AG09309 (cell line): ENCODE measurements at places on chromosomes 7 and 10.

DNA sequence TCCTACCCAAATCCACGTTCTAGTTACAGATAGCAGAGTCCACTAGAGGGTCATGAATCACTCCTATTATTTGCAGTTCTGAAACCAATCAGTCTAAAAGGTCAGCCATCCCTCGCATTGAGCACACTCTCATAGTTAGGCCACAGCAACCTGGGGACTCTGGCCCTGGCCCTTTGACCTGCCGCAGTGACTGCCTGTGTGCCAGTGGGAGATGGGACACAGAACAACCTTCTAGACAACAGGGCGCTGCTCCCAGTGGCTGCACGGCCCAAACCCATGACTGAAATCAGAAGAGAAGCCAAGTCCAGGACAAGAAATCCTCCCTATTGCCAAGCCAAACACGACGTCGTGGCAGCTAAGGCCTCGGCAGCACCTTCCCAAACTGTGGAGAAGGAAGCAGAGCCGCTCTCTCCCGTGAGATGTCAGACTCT, 158.5 kb downstream of the HERPUD2 start:
- no peak for DNase-seq

- DNase-seq: no peak
Observed at GRCh38 chr7:71612911-71613310, 481.0 kb downstream of the GALNT17 start.

- DNase-seq: no peak
Observed at GRCh38 chr10:75012471-75012870, 99.0 kb upstream of the SAMD8 start.

GRCh38 chr10:32061440-32061839, 5.2 kb upstream of the KIF5B start:
- no peak for DNase-seq

DNA sequence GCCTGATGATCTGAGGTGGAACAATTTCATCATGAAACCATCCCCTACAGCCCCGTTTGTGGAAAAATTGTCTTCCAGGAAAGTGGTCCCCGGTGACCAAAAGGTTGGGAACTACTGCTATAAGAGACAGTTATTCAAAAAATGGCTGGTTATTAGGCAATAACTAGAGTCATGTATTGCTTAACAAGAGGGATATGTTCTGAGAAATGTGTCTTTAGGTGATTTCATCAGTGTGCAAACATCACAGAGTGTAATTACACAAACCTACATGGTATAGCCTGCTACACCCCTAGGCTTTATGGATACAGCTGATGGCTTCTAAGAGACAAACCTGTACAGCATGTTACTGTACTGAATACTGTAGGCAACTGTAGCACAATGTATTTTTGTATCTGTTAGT, 71.3 kb upstream of the CSTF2T start:
- peak; percentile 14 for DNase-seq

DNA sequence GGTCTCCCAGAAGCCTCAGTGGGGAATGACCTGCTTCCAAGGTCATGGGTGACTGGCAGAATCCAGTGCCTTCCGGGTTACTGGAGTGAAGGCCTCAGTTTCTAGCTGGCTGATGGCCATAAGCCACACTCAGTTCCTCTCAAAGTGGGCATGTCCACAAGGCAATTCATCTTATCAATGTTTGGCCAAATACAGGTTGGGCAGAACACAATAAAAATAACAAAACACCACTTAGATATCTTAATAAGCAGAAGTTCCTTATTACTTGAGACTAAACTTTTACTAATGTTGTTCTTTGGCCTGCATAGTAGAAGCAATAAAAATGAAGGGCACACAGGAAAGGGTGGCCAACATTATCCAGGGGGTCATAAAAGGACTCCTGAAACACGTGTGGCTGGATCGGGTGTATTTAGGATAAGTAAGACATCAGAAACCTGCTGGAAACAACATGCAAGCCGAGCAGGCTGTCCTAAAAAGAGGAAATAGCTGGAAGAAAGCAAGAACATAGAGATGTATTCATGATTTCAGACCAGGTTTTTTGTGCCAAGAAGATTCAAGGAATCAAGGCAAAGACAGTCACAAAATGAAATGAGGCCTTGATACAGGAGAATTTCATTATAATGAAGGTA, 19.6 kb upstream of the AKR1C2 start:
- no peak for DNase-seq

GRCh38 chr10:5595994-5596471, 70.4 kb downstream of the ASB13 start:
- peak; percentile 71 for DNase-seq

GRCh38 chr10:3616880-3617279, 168.1 kb downstream of the KLF6 start:
- DNase-seq: no peak

GRCh38 chr10:15843695-15844094, 16.6 kb downstream of the MINDY3 start:
- DNase-seq: no peak

- DNase-seq: no peak
Observed at GRCh38 chr7:44438816-44439215, 51.6 kb downstream of the NUDCD3 start.

GRCh38 chr10:49036638-49037037, 78.7 kb downstream of the VSTM4 start:
- no peak for DNase-seq

- peak; percentile 92 for DNase-seq
Observed at GRCh38 chr10:119667562-119668328, 16.6 kb downstream of the BAG3 start.

GRCh38 chr7:23207884-23208283, 26.0 kb downstream of the NUP42 start:
- no peak for DNase-seq

DNA sequence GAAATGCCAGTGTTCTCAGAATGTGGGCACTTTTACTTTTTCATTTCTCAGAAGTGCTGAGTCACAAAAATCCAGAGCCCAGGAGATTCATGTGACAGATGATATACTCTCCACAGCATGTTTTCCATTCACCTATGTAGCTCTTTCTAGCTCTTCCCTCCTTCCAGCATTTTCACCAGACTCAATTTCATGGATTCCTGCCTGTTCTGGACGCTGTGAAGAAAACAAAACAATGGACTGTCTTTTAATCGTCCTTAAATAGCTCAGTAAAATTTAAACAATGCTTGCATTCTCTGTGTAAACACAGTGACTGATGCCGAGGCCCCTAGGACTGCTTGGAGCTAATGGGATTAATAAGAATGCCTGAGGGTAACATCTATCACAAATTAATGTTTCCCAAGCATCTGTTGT, 25.5 kb downstream of the ZNF713 start:
- DNase-seq: no peak

GRCh38 chr10:54094321-54094720, 706.7 kb downstream of the PCDH15 start:
- no peak for DNase-seq

DNA sequence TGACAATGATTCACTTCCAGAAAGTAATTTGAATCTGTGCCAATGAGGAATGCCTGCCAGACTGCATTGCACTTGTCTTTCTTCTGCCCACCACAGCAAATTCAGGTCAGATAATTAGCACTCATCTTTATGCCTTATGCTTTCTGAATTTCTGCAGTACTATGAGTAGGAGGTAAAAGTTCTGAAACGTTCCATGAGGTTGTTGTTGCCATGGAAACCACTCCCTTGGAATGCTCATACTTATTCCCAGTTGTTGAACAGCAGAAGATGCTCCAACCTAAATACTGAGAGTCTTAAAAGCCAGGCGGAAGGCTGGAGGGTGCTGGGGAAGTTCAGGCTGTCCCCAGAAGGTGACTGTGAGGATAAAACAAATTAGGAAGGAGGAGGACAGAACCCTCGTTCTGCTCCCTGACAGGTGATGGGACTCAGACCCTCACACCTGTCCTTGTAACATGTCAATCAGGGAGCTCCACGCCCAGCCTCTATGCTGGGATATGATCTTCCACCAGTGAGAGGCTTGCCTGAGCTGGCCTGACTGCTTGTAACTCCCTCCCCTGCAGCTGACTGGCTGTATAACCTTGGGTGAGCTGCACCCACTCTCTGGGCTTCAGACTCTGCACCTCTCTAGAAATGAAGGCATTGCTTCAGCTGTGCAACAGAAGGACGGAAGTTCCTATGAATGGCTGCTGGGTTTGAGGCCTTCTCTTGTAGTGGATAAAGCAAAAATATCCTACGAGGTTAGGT, 554.3 kb upstream of the MGMT start:
- no peak for DNase-seq

DNA sequence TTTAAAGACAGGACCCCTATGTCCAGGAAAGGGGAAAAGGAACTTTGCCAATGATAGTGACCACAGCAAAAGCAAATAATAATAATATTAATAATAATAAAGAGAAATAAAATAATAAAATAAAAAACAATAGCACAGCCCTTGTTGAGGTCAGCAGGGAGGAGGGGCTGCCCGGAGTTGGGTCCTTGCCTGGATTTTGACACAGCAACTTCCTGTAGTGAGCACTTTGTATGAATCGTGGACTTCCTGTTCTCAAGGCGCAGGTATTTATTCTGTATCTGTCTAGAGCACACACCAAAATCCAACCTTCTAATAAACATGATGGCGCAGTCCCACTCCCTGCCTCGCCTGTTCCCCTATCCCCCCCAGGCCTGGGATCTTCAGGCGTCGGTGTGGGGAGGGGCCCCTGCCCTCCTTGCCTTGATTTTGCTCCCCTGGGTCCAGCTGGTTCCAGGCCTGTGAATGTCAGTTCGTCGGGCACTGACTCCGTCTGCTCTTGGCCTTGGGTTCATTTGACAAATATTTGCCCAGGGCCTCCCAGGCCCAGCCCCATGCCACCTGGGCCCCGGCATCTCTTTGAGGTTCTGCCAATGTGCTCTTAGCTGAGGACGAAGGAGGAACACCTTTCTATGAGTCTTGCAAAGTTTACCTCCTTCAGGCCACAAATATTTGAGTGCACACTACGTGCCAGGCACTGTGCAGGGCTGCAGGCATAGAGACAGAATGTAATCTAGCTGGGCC, 13.9 kb downstream of the TRIM8 start:
- no peak for DNase-seq

- DNase-seq: no peak
Observed at GRCh38 chr7:116665332-116665996, 6.5 kb upstream of the MET start.

DNA sequence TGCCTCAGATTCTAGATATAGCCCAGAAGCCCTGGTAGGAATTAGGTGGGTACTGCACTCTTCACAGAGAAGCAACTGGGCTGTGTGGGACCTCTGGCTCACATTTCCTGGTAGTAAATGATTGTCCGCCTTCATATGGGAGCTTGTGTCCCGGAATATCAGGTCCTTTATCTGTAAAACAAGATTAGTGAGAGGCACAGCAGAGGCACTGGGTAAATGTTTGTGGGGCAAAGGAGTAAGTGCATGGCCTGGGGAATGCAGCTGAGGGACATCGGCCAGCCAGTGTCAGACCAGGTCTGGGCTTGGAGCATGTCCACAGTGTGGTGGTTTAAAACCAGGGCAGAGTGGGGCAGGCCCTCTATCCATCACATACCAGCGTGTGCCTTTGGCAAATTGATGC, 323.3 kb upstream of the ZMIZ1 start:
- DNase-seq: no peak

DNA sequence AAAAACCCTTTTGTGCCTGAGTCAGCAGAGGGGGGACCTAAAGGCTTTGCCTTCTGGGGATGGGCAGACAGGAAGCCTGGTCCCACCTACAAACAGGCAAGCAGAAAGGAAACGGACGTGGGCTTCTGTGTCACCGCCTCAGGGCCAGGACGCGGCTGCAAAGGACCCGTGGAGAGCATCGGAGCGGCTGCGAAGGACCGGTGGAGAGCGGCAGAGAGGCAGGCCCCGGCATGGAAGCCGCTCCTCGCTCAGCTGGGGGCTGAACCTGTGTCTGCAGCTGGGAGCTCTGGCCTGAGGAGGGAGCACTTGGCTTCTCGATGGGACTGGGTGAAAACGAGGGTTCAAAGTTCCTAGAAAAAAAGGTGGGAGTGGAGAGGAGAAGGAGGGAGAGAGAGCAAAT, 125.4 kb upstream of the PPP2R2D start:
- DNase-seq: no peak

DNA sequence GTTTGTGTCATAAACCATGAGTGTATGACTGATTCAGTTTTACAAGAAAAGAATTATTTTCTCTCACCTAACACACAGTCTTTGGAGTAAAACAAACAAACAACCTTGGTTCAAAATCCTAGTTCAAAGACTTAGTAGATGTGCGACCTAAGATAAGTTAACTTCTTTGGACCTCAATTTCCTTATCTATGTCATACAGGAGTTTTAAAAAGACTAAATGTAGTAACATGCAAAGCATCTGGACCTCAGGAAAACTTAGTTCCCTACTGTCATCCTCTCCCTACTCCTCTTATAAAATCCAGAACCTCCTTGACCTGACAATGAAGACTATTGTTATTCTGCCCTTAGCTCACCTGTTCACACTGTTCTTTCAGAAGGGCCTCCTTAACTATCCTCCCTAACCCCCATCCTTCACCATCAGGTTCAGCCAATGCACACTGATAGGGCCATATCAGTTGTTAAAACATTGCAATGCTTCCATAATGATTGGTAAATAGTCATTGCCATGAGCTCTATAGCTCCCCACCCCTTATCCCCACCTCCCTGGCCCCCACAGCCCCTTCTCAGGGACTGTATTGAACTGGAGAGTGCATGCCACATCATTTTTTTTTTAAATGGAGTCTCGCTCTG, 28.8 kb upstream of the CCNJ start:
- no peak for DNase-seq

GRCh38 chr7:112149734-112150133, 56.5 kb downstream of the DOCK4 start:
- DNase-seq: no peak

GRCh38 chr7:151181011-151181431, 6.0 kb downstream of the ASB10 start:
- no peak for DNase-seq

DNA sequence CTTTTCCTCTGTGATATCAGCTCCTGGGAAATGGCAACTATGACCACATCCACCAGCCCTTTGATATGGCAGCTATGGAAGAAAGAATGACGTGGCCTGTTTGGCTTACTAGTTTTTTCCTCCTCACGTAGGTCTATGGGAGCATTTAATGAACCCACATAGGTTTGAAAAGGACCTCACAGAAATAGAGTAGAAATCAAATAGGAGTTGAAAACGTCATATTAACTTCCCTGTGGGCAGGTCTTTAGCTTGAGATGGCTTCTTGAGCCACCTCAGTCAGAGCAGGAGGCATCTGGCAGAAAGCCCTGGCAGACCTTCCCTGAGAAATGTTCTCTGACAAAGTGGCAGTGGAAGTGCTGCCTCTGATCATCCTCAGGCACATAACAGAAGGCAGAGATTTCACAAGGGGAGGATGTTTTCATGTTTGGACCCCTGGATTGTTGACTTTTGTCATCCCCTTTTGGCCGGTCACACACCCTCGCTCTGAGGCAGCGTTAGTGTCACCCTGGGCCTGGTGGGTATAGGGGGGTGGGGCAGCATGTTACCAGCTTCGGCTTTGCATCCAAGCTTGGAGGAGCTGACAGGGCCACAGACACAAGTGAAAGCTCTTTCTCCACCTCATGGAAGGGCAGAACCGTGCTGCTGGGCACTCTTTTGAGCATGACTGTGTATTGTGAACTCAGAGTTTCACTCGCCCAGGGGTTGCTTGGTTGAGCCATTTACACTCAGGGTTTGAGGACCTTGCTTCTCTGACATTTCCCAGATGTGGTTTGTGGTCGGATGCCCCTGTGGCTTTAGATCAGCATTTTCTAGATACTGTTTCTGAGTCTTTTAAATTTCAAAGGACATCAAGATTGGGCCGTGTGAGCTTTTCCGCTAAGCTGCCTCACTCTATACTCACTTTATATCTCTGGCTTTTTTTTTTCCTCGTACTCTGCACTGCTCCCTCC, 184.2 kb downstream of the STK31 start:
- DNase-seq: no peak

GRCh38 chr10:5606321-5606720, 60.1 kb downstream of the ASB13 start:
- DNase-seq: no peak

- DNase-seq: no peak
Observed at GRCh38 chr7:136198168-136198567, 221.0 kb upstream of the MTPN start.
